Pons (tissue), 1 donor: ENCODE measurements at places on chromosomes 7 and 10.

DNA sequence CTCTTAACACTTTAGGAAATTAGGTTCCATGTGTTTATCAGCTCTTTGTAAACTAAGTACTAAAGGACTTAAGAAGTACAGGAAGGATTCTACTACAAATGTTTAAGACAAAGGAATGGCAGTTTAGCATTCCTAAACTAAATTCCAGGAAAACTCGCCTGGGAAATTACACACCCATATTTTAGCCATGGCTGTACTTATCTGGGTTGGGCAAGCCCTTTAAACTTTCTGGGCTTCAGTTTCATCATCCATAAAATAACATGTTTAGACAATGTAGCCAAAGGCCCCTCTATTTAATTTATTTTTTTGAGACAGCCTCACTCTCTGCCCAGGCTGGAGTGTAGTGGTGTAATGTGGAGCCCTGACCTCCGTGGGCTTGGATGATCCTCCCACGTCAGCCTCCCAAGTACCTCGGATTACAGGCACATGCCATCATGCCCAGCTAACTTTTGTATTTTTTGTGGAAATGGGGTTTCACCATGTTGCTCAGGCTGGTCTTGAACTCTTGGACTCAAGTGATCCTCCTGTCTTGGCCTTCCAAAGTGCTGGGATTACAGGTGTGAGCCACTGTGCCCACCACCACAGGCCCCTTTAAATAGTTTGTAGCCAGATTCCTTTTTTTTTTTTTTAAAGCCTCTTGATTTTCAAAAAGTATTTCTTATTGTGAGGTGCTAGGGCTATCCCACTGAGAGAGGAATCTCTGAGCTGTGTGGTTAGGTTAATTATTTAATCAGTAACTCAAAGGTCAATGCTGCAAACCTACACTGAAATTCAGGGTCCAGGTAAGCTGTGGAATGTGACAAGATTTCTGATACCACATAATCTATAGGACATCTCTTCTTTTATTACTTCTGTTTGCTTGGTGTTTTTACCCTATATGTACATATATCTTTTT lies 32.1 kb downstream of the TMEM60 start:
- DNase-seq: no peak

GRCh38 chr10:51344371-51344770 lies 270.1 kb downstream of the PRKG1 start:
- DNase-seq: no peak

DNA sequence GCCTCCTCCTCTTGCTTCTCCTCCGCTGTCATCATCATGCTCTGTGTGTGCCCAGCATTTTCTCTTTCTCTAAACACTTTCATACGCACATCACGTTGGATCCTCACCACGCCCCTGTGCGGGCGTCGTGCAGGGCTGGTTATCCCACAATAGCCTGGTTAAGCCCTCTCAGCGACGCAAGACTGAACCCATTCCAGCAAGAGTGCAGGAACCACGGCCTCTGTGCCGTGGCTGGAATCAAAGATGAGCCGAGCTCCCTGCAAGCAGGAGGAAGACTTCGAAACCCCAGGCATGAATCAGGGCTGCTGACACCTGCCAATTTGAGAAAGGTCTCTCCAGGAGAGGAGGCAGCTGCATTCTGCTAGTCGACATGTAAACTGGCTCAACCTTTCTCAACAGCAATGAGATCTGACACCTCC lies 74.8 kb upstream of the FOXK1 start:
- no peak for DNase-seq

DNA sequence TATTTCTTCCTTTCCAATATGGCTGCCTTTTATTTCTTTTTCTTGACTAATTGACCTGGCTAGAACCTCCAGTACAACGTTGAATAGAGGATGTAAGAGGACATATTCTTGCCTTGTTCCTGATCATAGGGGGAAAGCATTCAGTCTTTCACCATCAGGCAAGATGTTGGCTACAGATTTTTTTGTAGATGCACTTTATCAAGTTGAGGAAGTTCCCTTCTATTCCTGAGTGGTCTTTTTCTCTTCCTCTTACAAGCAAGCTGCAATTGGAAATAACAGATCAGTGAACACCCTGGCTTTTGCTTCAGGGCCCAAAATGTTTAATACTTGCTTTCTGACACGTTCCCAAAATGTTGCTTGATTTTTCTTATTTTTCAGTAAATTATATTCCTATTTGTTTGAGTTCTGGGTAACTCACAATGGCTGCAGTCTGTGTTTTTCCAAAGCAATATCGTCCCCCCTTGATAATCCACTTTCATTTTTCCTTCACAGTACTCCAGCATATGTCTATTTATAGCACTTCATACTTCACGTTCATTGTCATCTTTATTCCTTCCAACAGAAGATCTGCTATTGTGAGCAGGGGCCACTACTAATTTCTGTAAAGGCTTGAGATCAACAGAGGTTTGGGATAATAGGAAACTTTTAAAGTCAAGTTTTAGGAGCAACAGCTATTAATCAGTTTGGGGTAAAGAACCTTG lies 11.7 kb downstream of the CPEB3 start:
- DNase-seq: peak; percentile 46

DNA sequence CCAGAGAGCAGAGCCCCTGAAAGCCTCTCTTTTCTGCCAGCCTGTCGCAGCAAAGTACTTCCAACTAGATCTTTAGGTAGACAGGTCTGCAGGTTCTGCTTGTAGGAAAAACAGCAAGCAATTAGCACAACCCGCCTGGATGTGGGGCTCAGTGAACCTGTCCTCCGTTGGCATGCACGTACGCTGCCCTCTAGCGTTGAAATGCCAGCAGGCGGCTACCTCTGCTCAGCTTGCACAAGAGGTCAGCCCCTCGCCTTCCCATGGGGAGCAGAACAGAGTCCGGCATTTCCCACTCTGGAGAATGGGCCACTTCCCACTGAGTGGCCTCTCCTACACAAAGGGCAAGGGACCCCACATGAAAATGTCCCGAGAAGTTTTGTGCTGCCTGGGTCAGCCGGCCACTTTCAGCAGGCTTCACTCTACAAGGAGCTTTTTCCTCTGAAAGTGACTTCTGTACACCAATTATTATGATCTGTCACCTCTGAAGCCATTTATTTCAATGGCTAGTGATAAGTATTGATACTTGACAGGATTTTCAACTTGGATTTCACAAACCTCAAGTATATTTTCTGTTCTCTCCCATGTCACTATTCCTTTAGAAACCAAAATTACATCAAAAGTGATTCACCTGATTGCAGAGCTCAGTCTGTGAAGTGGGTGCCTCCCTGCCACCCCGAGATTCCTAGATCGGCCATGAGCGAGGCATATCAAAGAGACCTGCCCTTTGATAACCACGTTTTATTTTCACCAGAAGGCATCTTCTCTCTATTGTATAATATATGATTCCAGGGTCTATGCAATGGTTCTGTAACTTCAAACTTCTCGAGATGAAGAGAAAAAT lies 56.7 kb downstream of the JCAD start:
- peak; percentile 37 for DNase-seq

DNA sequence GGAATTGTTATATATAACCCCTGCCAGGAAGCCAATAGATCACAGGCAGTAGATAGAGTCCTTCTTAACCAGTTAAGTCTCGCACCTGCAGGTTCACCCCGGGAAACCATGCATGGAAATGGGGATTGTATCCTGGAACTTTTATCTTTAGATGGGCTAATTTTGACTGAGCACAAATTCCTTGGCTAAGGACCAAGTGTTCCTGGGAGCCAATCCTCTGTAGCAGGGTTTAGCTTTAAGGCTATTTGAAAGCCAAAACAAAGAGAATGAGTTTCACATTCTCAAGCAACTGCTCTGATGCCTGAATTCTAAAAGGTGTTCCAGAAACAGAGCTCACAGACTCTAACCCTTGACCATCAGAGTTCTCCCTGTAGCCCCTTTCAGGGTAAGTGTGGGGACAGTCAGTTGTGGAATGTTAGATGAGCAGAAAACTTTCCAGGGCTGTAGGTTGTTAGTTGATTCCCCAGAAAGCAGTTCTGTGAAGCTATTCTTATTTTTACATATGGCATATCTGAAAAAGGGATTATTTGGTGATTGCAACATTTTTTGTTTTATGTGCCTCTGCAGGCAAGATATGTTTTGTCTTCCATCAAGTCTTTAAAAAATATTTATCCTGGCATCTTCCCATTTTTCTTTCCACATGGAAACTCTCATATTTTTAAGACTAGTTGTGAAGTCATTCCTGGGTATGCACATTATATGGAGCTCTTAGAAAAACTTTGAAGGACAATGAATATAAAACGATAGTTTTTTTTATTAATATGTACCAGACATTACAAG lies 16.2 kb upstream of the NPVF start:
- no peak for DNase-seq

DNA sequence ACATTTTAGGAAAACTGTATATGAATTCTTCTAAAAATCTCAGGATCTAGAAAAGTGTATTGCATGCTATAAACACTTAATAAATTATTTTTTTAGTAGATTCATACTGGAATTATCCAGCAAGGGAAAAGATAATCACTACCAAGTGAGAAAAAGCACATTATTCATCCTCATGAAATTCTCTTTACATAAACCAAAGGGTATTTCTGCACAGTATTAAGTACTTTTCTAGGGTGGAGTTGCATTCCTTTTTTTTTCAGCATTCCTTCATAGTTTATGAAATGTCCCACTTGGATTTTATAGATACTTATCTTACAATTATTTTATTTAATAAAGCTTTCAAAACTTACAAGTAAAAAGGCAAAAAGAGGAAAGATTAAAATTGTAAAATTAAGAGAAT lies 403.3 kb downstream of the HGF start:
- no peak for DNase-seq

DNA sequence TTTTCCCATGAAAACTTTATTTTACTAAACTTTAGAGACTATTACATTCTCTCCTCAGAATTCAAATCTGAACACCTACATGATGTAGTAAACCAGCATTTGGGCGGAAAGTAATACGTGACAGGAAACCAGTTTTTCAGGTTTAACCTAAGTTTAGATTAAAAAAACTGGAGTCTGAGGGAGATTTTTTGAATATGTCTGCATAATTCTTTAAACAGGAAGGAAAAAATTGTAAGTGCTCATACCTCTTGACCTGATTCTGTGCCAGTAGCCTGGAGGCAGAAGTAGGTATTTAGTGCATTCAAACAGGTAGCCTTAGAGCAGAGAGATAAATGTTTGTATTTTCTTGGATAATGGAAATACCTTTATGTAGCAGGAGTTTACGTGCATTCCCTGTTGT lies 224.3 kb downstream of the MDFIC start:
- DNase-seq: no peak

DNA sequence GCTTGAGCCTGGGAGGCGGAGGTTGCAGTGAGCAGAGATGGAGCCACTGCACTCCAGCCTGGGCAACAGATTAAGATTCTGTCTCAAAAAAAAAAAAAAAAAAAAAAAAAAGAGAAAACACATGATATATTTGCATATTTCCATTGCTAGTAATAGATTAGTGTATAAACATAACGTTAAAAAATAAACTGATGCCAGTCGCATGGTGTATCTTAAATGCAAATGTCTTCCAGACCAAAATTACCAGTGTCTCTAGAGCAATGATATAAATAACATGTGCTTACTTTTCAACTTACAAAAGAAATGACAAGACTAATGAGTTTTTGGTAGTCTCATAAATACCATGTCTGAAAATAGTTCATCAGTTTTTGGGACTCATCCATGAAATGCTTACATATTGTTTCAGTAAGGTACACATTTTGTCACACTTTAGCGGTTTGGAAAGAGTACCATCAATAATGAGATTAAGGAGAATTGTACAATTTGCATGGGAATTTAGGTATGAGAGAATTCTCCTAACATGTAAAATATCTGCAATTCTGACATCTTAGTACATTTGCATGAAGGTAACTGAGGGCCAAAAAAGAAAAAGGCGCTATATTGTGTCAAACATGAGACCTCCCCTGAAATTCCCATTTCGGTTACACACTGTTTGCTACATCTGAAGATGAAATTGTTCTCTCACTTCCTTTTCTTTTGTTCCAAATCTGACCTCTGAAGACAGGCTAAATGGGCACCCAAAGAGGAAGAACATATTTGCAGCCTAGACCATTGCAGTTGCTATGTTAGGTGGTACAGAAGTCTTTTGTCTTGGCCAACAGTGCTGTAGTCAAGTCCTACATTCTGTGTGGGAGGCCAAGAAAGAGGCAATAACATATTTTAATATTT lies 51.5 kb upstream of the PIP4K2A start:
- DNase-seq: peak; percentile 61

DNA sequence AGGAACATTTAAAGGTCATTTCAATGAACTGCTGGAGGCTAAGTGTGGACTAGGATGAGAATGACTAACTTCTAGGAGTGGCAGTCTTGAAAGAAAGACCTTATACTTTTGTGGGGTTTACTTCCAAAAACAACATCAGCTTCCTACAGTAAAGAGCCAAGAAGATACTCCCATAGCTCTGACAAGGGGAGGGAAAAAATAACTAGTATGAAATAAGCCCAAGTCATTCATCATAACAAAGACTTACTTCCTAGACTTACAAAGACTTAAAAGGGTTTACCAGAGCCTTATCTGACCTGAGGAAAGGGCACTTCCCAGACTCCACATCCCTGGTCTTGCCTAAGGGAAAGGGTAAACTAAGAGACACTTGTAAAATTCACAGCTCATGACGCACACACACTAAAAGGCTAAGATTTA lies 31.7 kb downstream of the ARHGAP12 start:
- DNase-seq: no peak

DNA sequence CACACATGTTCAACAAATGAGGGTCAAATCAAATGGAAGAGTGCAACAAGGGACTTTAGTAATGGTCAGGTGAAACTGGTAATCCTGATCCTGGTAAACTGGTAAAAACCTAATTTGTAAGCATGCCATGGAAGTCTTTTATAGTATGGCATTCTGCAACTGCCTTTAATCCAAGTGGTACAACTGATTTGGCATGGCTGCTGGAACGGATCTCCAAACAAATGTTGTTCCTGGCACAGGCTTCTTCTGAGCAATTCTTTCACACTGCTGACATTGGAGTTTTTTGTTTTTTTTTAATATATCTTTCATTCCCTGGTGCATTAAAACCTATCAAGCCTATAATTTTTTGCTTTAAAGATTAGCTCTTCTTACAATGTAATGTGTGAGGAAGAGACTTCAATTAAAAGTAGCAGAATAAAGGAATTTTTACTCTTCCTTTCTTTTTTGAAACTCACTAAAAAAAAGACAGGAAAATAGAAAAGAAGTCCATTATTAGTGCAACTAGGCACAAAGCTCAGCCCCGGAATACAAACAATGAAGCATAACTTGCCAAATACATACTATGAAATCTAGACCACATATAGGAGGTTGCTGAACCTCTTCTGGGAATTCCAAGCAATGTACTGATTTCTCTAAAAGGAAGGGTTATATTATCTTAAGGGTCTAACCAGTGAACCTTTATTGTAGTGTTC lies 79.3 kb upstream of the OIT3 start:
- no peak for DNase-seq

GRCh38 chr7:35380739-35381224 lies 126.9 kb upstream of the TBX20 start:
- peak; percentile 34 for DNase-seq
